Omental fat pad (tissue), 4 donors: ENCODE measurements at places on chromosomes 3 and 15.

DNA sequence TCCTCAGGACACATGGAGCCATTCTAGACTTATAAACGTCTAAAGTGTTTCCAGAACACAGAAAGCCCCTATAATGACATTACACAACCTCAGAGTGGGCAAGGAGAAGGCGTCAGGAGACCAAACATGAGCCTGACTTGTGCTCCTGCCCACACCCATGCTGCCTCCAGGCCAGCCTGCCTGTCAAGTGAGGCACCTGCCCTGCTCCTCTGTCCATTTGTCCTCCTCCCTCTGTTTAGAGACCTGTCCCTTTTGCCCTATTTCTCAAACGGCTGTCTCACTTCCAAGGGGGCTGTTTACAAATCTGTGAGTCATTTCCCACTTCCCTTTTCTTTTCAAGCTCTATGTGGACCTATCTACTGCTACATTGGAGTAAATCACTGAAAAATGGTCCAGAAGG lies 21.0 kb downstream of the ZDHHC3 start:
- DNase-seq = no peak

- no peak for DNase-seq
These were observed 463.5 kb upstream of the RASGRP1 start for GRCh38 chr15:39028069-39028468.

DNA sequence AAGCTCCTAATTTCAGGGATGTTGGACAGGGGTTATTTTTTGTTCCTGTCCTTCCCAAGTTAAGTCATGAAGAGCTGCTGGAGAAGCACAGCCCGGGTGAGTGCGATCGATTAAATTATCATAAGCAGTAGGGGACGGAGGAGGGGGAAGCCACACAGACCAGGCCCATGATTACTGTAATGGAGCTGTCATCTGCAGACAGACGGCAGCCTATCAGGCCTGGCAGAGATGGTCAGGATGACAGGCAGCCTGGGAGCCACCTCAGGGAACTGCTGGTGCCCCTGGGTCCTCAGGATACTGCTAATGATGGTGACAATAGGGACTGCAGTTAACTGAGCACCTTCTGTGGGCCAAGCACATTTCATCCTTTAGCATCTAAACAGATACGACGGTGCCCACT lies 147.7 kb downstream of the RAB11A start:
- no peak for DNase-seq

DNA sequence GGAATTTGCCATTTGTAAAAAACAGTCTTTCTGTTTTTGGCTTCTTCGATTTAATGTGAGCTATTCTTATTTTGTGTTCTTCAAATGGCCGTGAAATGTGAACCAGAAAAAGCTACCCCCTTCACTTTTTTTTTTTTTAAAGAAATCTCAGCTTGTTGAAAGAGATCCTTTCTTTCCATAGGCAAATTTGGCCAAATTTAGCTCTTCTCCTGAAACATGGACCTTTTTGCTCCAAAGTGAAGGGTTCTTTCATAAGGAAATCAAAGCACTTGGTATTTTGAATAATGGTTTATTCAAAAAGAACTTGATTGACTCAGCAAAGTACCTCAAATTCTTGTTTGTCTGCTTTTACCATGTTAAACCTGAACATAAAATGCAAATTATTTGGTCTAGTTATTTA lies 10.1 kb downstream of the RCN2 start:
- no peak for DNase-seq

DNA sequence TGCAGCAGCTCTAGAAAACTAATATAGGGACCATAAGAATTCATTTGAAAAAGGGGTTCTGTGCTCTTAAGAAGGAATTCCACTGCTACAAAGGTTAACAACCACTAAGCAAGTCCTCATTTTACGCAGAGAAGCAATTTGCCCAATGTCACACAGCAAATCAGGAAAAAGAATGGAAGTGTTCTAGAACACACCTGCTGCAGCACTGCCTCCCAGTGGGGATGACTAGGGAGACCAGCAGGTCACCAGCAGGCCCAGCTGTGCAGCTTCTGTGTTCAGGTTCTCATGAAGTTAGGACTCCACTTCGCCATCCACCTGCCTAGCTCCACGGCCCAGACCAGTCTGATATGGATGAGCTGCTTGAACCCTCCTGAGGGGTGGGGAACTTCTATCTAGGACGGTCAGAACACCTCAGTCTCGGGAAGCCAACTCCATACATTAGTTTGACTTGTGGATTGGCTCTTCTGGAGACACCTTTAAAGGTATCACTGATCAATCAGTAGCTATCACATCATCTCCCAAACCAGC lies 18.6 kb downstream of the POMGNT2 start:
- DNase-seq = no peak

DNA sequence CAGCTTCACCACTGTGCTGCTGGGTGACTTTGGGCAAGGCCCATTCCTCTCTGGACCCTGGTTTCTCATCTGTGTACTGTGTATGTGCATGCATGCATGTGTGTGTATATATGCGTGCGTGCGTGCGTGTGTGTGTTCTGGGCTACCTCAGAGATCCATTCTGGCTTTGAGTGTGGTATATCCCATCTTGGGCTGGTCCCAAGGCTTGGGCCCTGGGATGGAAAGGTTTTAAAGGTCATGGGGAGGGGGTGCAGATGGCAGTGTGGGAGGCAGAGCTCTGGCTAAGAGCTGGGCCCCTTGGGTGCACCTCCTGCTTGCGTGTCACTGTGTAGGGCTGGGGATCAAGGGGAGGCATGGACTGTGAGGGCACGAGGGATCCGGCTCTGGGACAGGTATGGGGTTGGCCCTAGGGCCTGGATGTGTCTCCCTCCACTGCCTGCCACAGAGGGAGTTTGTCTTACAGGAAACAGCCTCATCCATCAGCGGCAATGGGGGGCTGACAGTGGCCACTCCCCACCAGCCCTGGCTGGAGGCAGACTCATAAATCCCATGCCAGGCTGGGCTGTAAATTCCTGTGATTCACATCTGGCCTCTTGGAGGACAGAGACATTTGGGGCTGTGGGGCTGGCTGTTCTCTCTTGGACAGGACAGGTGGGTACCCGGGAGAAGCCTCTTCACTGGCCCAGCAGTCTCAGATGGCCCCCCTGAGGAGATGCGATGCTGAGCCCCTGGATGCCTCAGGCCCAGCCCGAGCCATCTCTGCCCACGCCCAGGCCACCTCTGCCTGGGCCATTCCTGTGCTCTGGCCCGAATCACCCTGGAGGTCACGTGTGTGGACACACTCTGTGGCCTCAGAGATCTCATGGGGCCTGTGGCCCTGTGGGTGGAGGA lies 21.4 kb upstream of the CSPG4 start:
- no peak for DNase-seq

GRCh38 chr15:56533731-56534403 lies 68.9 kb upstream of the MNS1 start:
- DNase-seq = no peak

DNA sequence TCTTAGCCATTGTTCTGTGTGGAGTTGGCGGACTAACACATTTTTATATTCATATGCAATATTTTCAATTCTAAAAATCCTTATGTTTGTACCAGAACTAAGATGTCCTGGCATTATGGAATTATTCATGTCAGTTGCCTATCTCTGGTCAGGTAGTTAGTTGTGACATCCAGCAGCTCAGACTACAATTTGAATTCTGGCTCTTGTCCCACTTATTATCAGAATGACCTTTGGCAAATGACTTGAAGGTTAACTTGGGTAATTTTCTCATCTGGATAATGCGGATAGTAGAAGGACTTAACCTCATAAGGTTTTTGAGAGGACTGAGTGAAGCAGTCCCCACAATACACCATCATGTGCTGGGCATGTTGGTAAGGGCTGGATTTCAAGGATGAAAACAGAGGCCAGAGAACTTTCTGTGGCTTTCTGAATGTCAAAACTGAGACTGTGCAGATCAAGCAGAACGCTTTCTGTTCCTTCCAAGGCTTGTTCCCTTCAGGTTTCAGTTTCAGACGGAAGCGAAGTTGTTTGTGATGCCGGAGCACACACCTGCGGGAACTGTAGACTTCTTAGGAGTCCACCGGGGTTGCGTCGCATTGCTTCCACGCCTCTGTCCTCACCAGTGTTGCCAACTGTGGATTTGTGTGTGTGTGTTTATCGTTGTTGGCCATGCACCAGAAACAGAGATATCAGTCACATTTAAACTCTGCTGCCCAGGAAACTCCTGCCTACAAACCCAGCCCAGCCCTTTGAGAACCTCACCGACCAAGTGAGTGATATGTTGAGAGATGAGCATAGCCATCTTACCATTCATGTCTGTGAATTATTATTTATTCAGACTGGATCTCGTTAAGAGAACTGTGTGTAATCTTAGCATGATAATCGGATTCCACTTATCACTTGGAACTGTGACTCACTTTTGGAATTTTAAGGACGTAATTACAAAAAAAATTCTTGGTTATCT lies 76.0 kb downstream of the PTPRG start:
- DNase-seq = no peak

GRCh38 chr3:52429779-52430415 lies 15.0 kb downstream of the SEMA3G start:
- peak; percentile 14 for DNase-seq

GRCh38 chr3:55906896-55907295 lies 419.8 kb upstream of the WNT5A start:
- DNase-seq = no peak

GRCh38 chr3:171095063-171095462 lies 68.5 kb upstream of the SLC2A2 start:
- DNase-seq = no peak

DNA sequence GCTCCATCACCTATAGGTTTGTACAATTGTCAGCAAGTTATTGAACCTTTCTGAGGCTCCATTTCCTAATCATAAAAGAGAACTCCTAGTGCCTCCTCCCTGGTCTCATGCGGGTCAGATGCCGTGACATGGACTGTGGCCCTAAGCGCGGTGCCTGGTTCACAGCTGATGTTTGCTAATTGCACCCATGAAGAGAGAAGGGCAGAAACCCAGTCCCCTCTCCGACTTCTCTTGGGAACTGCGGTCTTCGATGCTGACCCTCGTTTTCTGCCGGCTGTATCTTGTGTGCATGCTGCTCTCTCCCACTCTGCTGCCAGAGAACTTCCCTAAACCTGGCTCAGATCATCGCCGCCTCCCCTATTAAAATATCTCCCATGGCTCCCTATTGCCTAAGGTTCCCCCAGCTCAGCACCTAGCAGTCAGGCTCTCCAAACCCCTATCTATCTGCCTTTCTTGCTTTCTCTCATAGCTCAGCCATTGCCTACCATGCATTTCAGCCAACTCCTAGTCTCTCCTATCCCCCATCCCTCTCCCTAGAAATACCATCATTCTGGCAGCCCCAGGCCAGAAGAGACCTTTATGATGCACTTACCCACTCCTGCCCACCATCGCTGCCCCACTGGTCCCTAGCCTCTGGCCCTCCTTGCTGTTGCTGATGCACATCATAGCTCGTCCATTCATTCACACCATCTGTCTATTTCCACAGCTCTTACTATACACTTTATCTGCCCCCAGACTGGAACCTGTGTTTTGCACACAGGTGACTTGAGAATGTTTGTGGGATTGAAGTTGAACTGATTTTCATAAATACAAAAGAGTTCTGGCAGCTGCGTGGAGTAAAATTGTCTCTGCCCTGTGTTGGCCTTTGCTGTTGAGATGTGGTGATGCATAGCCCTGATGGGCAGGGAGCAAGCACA lies 6.6 kb downstream of the ISG20 start:
- DNase-seq = no peak

DNA sequence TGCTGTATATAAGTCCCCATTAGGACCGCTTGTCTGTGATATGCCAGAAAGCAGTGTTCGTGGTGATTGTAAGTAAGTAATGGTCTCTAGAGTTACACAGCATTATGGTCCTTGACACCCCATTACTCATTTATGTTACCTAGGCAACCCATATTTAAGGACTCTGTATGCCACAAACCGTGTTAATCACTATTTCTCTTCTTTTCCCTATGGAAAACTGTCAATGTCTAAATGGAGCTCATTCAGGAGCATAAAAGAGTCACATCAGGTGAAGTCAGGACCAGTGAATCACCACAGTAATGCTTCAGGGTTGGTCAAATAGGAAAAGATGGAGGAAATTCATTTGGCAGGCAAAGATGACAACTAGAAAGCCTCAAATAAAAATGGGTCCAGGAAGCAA lies 146.6 kb upstream of the PEX5L start:
- no peak for DNase-seq

GRCh38 chr3:51974277-51974962 lies 444 bp upstream of the ABHD14A start:
- DNase-seq = no peak

DNA sequence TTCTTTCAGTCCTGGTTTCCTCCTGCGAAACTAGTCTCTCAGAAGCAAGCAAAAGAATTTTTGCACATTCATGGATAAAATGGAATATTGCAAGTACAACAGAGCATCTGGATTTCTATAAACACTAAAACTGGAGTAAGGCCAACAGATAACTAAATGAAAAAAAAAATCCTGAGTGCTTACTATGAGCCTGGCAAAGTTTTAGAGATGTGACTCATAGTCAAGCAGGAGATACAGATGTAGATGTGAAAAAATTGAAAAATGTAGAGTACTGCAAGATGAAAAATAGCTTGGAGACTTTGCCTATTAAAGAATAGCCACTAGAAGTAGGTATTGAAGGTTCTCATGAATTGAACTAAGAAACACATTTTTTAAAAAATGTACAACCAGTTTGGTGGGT lies 397.4 kb downstream of the OTOL1 start:
- no peak for DNase-seq

DNA sequence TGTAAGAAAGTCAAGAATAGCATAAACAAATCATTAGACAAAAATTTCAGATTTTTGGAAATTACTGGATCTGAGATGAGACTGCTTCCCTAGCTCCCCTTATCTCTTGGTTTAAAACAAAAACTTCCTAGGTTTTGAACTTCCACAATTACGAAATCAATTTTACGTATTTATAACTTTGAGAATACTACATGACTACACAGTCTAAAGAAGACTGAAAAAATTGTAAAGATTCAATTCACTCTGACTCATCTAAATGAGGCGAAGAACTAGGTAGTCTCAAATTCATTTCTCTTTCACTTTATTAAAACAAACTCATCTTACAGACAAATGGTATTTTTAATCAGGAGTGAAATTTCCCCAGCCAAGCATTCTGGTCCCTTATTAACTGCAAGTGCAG lies 10.3 kb downstream of the CCDC54 start:
- no peak for DNase-seq

DNA sequence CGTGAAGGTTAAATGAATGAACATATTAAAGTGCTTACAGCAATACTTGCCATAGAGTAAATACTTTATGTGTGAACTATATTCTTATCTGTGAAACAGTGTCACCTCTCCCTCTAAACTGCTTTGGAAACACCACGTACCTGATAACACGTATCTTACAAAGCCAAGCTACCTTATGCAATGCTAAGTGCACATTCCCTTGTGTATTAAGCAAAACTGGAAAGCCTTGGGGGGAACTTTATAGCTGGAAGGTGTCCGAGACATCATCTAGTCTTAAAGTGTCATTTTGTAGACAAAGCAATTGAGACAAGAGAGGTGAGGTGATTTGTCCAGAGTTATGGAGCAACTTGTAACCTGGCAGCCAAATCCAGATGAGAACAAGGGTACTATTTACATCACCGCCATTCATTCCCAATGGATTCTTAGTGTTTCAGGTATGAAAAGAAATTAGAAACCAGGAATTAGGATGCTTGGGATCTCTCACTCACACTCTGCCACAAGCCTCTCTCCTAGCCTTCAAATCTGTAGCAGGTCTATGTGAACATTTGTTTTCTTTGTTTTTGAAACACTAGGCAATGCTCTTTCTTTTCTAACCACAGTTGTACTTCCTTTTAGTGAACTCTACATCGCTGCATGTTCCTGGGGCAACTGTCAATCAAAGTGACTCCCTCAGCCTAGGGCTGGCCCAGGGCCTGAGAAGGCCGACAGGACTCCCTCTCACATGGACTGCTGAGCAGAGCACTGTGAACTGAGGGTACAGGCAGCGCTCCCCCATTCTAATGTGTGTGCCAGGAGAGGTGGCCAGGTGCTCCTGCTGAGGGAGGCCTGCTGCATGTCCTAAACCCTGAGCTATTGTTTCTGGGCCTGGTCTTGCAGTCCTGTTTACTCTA lies 13.9 kb upstream of the MGLL start:
- DNase-seq = no peak
